Activated T-helper 1 cell treated with anti-CD3 and anti-CD28 coated beads, Interleukin-12 subunit alpha, Interleukin-12 subunit beta, Interleukin-2, Interleukin-4 antibody, amounts not matched to agents 30 ng/mL and 10 ng/mL and 1 ng/mL, durations not matched to agents 14 hours and 24 hours and 36 hours (primary cell): ENCODE measurements at places on chromosomes 6 and 20. TPM values are rescaled to one million over a fixed set of nuclear protein-coding genes. Genes with fewer than 3 reads are reported as not detected.

Gene MCHR2
- not detected in 2 replicates for total RNA-seq

GRCh38 chr6:148563066-148563465 is 183.8 kb upstream of the UST start:
- DNase-seq: no peak

- no peak for DNase-seq
These were observed 2.4 kb downstream of the FANCE start for GRCh38 chr6:35454391-35455110.

DNA sequence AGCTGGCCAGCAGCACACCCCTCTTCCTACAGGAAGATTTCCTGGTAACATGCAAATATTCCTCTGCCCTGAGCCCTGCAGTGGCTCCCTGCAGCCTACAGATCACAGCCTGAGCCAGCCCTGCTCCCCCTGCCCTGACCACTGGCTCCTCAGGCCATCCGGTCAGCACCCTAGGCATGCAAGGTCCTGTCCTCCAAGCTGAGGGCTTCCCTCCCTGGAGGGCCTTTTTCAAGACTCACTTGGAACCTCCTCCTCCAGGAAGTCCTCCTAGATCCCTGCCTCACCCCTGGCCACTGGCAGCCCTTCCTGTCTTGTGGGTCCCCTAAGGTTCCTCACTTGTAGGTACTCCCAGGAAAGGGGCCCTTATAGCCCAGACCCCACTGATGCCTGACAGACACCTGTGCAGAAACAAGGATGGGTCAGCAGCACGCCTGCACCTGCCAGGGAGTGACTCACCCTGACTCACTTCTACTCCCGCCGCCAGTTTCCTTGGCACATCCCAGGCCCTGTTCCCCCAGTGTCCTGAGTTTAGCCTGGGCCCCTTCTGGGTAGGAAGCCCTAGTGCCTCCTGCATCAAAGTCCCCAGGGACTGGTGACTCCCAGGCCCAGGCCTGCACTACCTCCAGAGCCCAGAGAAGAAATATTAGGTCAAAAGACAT is 3.2 kb downstream of the SLC4A11 start:
- no peak for DNase-seq

Gene MICB
- total RNA-seq: 36.1 and 37.5 TPM in 2 replicates

- no peak for DNase-seq
These were observed 74.6 kb upstream of the LRFN2 start for GRCh38 chr6:40661726-40662125.

Gene PRICKLE4
- not detected in 2 replicates for total RNA-seq

- DNase-seq: no peak
These were observed 911.1 kb upstream of the MAN1A1 start for GRCh38 chr6:120260636-120261035.

DNA sequence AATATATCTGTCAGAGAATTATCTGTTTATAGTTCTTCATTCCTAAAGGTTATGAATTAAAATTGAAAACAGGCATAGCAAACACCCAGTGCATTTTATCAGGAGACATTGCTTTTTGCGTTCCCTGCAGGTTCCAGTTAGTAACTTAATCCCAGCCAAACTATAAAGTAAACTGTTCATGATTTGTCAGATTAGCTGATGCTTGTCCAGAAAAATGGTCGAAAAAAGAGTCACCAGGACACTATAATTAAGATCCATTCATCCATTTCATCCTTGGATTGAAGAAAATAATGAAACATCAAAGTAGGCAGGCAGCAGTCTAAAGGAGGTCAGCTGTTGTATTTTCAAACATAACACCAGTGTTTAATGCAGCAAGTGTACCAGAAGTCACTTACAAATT is 75.9 kb downstream of the EPHA7 start:
- DNase-seq: no peak

DNA sequence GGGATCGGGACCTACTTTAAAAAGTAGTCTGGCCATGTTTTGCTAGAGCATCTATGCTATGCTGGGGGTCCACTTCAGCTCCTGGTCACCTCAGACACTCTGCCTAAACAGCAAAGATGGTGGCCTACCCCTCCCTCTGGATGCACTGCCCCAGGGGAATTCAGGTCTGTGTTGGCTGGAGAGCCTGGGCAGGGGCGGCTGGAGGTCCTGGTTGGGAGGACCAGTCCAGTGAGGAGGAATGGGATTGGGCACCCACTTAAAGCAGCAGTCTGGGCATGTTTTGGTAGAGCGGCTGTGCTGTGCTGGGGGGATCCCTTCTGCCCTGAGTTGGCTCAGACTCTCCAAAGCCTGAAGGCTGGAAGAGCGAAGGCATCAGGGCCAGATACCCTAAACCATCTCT is 23.2 kb upstream of the TCF21 start:
- DNase-seq: no peak

DNA sequence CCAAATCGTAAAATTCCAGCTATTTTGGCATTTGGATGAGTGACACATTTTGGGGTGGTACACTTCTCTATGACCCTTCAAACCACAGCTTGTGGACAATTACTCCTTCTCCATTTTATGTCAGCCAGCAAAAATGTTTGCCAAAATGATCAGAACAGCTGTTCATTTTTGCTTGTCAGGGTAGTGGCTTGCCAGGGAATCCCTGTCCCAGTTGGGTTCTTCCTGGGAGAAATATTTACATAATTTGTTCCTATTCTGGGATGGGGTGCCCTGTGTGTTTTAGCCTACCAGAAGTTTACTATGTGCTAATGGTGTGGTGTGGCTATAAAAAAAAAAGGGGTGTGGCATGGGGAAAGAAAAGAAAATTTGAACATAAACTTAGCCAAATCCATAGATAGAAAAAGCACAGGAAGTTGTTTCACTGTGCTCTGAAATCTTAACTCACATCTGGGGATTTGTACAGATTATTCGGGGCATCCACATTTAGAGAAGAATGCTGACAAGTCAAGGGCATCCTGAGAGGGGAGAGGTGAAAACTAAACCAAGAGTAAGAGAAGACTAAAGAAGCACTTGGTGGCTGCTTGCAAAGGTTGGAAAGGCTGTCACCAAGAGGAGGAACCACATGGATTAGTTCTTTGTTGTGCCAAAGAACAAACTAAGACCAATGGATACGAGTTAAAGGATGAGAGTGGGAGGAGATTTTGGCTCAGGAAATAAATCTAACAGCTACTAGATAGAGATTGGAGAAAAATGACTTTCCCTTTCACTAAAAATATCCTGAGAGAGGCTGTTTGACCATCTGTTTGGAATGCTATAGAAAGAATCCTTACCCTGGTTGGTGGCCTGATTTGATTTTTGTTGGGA is 55.2 kb upstream of the RBM24 start:
- DNase-seq: no peak
